ENCODE measurements at places on chromosomes 2 and 18. TPM values are rescaled to one million over a fixed set of nuclear protein-coding genes. Genes with fewer than 3 reads are reported as not detected.

Gene OSR1
- total RNA-seq = 1.2 TPM

Gene CD8A
- total RNA-seq = not detected

Gene CNRIP1
- total RNA-seq = 16.3 TPM

Gene TFCP2L1
- total RNA-seq = not detected

Gene OR6B3
- total RNA-seq = not detected

Gene CFAP53
- 0.14 TPM for total RNA-seq

Gene SCN7A
- total RNA-seq = 0.23 TPM

Gene ANKRD30B
- total RNA-seq = not detected

Gene MAPK4
- total RNA-seq = not detected

Gene SEMA4C
- total RNA-seq = 34.1 TPM

Gene LINC00305
- total RNA-seq = not detected

Gene FZD7
- 51.4 TPM for total RNA-seq
